NCI-H1417 treated with DMSO at 0.1 percent for 48 hours (cell line): ENCODE measurements at places on chromosomes 12 and 14.

DNA sequence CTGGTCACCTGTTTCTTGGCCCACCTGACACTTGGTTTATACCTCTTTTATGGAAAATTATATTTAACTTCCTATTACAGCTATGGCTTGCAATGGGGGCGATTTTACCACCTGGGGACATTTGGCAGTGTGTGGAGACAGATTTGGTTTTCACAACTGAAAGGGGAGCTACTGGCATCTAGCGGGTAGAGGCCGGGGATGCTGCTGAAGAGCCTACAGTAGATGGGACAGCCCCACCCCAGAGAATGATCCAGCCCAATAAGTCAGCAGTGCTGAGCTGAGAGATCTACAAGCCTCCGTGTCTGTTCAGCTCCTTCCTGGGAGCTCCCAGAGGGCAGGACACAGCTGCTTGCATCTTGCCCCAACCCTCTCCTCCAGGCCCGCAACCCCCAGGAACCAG, 302.8 kb downstream of the CACNA1C start:
- no peak for DNase-seq

- no peak for DNase-seq
Measured at GRCh38 chr12:52396656-52397055, 9.5 kb downstream of the KRT82 start.

GRCh38 chr14:100441271-100441947, 118.3 kb downstream of the SLC25A47 start:
- DNase-seq, result no peak

DNA sequence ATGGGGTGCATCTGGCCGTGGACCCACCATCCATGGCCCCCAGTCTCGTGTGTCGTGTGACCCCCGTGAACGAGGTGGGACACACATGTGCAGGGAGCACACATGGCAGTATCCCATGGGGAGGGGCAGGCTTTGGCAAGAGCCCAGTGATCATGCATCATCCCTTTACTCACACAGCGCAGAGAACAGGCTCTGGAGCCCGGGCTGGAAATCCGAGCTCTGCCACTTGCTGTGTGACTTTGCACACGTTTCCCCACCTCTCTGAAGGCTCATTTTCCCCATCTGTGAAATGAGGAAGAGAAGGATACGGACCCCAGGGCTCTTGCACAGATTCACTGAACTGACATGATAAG, 119.9 kb downstream of the PHETA1 start:
- DNase-seq, result no peak

DNA sequence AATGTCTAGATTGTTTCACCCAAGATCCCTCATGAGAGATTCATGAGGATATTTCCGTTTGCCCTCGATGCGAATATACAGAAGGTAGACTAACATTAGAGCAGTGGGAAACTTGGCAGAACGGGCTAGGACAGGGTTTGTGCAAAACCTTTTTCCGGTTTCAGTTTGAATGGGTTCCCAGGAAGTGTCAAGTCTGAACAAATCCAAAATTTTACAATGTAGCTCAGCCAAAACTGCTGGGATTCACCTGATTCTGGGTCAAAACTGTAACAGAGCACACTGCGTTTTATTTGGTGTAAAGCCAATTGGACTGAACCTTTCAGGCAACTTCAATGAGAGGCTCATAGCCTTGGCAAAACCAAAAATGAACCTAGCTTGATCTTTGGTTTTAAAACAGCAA, 337.8 kb upstream of the DIO2 start:
- no peak for DNase-seq

DNA sequence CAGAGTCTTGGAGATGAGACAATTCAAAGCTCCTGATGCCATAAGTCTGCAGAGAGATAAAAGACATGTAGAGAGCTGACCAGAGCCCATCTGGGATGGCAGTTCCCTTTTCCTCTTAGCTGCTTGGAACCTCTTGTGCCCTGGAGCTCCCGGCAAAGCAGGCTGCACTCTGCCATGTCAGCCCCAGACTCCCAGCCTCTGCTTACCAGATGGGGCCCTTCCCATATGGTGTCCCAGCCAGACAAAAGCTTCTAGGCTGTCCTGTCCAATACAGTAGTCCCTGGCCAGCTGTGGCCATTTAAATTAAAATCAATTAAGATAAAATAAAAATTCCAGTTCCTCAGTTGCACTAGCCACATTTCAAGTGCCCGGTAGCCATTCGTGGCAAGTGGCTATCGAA, 303.9 kb downstream of the TTC6 start:
- no peak for DNase-seq

GRCh38 chr12:33052141-33053051, 155.8 kb upstream of the PKP2 start:
- DNase-seq, result no peak

- DNase-seq, result no peak
Measured at GRCh38 chr12:52741375-52742195, 35.6 kb downstream of the KRT76 start.

GRCh38 chr12:12604740-12605139, 6.9 kb upstream of the CREBL2 start:
- DNase-seq, result no peak

DNA sequence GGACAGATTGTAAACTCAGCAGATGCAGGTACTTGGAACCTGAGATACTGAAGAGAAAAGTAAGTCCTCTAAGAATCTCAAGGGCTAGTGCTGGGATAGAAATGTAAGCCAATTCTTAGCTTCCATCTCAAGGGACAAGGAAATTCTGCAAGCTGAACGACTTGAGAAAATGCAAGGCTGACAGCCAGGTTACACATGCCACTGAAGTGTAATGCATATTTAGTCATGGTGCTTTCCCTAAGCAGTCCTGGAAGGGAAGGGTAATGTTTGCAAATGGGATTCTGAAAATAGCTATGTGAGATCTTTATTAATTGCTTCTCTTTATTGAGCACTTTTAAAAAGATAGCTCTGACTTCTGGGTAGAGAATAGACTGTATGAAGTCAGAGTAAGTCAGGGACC, 402.7 kb upstream of the SEL1L start:
- DNase-seq, result no peak

- peak; percentile 27 for DNase-seq
Measured at GRCh38 chr12:55940065-55940732, 9.2 kb downstream of the DGKA start.

- no peak for DNase-seq
Measured at GRCh38 chr12:40980427-40980961, 207.6 kb upstream of the PDZRN4 start.

- no peak for DNase-seq
Measured at GRCh38 chr12:123030686-123031085, 50.2 kb downstream of the ARL6IP4 start.

DNA sequence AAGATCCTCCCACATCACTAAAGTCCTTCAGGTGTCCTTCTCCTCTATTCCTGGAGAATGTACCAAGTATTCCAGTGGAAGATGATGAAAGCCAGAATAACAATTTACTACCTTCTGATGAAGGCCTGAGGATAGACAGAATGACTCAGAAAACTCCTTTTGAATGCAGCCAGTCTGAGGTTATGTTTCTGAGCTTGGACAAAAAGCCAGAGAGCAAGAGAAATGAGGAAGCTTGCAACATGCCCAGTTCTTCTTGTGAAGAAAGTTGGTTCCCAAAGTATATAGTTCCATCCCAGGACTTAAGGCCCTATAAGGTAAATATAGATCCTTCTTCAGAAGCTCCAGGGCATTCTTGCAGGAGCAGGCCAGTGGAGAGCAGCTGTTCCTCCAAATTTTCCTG, 54.6 kb upstream of the HELB start:
- no peak for DNase-seq

GRCh38 chr14:102277874-102278630, 26.9 kb downstream of the MOK start:
- DNase-seq, result no peak

DNA sequence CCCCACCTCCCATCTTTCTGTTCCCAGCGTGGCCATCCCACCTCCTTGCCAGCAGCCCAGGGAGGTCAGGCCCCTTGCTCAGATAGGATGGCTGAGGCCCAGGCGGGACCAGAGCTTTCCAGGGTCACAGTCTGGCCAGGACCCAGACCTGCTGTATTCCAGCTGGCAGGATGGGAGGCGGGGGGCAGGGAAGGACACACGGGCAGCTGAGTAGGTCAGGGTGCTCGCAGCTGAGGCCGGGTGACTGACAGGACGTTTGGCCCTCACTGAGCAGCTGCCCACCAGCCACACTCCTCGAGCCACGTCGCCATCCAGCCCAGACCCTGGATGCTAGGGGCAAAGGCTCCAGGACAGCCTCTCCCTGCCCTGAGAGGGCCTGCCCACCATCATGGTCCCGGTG, 4.0 kb downstream of the NUDT14 start:
- no peak for DNase-seq

DNA sequence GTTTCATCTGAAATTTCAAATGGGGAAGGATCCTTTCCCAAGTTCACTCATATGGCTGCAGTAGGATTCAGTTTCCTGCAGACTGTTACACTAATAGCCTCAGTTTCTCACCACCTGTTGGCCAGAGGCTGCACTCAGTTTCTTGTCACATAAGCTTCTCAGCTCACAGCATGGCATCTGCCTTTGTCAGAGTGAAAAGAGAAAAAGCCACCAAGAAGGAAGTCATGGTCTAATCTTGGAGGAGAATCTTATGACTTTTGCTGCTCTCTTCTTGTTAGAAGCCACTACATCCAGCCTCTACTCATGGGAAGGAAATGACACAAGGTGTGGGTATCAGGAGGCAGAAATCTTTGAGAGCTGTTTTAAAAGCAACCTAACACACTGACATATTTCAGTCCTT, 39.4 kb upstream of the BTG1 start:
- DNase-seq, result no peak

GRCh38 chr12:55654511-55655214, 18.0 kb downstream of the OR10P1 start:
- DNase-seq, result no peak

- DNase-seq, result no peak
Measured at GRCh38 chr14:32827514-32827913, 111.2 kb upstream of the NPAS3 start.

- DNase-seq, result no peak
Measured at GRCh38 chr14:104462651-104463630, 116.6 kb upstream of the C14orf180 start.

DNA sequence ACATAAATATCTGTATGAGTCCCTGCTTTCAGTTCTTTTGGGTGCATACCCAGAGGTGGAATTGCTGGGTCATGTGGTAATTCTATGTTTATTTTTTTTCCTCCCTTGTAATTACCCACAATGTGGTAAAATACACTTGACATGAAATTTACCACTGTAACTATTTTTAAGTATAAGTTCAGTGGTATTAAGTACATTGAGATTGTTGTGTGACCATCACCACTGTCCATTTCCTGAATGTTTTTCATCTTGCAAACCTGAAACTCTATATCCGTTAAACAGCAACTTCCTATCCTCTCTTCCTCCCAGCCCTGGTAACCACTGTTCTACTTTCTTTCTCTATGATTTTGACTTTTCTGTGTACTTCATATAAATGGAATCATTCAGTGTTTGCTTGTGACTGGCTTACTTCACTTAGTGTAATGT, 51.4 kb downstream of the BORCS5 start:
- no peak for DNase-seq

GRCh38 chr14:92638266-92638665, 110.2 kb downstream of the LGMN start:
- no peak for DNase-seq

- no peak for DNase-seq
Measured at GRCh38 chr14:51116682-51117081, 21.8 kb upstream of the TRIM9 start.

DNA sequence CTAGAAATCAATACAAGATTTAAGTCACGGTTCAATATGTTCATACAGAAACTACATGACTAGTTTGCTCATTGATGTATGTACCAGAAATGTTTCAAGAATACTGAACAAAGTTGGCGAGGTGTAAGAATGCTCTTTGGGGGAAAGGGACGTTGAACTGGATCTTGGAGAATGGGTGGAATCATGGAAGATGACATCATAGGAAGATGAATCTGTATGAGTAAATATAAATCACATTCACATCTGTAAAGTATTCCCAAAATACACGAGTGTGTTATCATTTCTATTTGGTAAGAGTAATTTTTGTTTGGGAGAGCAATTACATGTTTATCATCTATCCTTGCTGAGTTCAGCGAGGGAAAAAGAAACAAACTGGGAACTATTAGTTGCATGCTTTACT, 162.2 kb upstream of the TMTC1 start:
- no peak for DNase-seq

- no peak for DNase-seq
Measured at GRCh38 chr12:72444566-72444965, 172.4 kb downstream of the TRHDE start.

DNA sequence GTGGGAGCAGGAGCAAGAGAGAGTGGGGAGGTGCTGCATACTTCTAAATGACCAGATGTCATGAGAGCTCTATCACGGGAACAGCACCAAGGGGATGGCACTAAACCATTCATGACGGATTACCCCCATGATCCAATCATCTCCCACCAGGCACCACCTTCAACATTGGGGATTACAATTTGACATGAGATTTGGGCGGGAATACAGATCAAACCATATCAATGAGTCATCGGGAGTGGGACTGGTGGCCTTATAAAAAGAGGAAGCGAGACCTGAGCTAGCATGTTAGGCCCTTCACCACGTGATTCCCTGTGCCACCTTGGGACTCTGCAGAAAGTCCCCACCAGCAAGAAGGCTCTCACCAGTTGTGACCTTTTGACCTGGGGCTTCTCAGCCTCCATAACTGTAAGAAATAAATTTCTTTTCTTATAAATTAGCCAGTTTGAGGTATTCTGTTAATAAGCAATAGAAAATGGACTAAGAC, 28.7 kb downstream of the COX8C start:
- no peak for DNase-seq

- no peak for DNase-seq
Measured at GRCh38 chr12:19885093-19885812, 446.0 kb downstream of the AEBP2 start.

DNA sequence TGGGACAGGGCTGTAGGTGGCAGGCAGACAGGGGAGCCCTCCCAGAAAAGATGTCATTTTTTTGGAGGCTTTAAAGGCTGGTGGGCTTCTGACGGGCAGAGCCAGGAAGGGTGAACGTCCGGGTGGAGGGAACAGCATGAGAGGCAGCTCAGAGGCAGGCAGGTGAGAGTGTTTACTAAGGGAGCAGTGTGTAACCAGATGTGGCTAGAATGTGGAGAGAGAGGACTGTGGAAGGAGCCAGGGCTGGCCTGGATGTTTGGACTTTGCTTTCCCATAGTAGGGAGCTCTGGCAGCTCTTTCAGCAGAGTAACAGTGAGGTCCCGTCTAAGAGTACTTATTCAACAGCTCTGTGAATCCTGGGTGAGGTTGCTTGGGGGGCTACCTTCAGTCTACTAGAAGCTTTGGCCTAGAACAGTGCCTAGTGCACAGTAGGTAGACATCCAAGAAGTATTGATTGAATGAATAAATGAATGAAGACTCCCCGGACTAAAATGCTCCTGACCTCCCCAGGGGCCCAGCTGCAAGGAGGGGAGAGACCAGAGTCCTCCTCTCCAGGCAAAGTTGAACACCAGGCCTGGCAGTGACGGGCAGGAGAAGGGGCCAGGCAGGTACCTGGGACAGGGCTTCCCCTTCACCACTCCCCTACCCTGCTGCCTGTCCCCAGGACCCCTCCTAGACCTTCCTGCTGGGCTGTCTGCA, 8.5 kb downstream of the FAM222A start:
- DNase-seq, result no peak
